Upper lobe of left lung (tissue), 6 donors: ENCODE measurements at places on chromosomes 1 and 21. TPM values are rescaled to one million over a fixed set of nuclear protein-coding genes. Genes with fewer than 3 reads are reported as not detected.

Gene FAM43B
- 0.30 TPM for total RNA-seq

DNA sequence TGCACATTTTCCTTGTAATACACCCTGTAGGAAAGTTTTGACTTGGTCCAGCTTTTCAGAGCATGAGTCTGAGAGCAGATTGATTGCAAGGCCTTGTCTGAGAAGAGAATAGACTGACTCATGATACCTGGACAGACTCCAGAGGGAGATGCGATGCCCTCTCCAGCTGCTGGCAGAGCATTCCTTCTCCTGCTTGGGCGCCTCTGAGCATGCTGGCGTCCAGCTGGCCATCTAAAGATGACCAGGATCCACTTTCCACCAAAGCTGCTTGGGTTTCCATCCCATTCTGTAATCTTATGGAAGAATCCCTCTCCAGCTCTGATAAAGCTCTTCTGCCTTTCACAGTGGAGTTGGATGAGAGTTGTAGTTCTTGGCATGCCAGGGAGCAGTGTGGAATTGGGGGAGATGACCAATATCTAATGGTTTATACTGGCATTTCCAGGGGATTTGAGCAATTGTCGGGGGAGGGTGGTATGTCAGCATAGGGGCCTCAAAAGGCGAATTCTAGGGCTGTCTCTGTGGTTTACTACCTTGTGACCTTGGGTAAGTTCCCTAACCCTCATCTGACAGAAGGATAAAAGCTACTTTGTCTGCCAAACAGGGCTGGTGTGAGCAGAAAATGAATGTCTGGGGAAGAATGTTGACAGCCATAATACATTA lies 19.5 kb downstream of the SZRD1 start:
- H3K4me3 ChIP-seq: no peak overlapping the region
- H3K36me3 ChIP-seq: peaks cover 3% of the 10 kb centered on the region
- no peaks in the 10 kb centered on the region for H3K27me3 ChIP-seq
- H3K4me1 ChIP-seq: peaks cover 64% of the 10 kb centered on the region
- H3K27ac ChIP-seq: peak overlapping the region; percentile 49

DNA sequence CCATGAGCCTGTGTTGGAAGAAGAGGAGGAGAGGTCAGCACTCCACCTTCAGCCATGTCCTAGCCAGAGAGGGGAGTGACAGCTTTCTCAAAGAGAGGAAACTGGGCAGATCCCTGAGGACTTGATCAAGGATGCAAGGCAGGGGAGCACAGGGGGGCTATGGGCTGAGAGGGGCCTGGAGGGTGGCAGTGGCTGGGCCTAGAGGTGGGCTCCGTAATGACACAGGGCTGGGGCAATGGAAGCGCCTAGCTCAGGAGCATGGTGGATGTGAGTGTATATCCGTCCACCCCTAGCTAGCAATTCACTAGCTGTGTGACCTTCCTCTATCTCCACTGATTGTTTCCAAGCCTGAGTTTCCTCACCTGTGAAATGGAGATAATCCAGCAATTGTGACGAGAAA lies 32.6 kb downstream of the NEK2 start:
- DNase-seq: no peak
- H3K36me3 ChIP-seq: no peaks in the 10 kb centered on the region
- H3K27me3 ChIP-seq: no peaks in the 10 kb centered on the region
- H3K27ac ChIP-seq: no peak overlapping the region
- H3K4me3 ChIP-seq: no peak overlapping the region

DNA sequence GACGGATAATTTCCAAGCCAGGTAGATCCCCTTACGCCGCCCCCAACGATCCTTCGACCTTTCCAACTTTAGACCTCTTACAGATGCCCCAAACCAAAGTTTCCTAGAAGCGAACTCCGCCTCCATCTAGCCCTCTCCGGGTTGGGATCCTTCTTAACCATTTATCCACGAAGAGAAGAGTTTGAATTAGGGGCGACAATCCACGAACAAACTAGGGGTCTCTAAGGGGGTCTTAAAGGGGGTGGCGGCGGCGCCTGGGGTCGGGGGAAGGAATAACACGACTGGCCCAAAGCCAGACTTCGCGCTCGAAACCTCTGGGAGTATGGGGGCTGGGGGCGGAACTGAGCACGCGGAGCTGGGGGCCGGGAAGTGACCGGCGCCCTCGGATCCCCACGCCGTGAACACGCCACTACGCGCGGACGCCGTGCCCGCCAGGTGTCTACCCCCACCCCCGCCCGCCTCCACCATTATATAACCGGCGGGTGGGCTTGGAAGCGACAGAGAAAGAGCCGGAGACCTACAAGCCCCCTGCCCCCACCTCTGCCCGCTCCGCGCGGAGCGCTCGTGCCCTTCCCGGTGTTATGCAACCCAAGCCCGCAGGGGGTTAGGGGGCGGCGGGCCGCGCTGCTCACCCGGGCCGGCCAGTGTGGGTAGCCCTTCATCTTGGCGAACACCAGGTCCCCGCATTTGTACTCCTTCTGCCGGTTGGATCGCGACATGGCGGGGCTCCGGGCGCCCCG lies 594 bp downstream of the HDGF start:
- peaks cover 45% of the 10 kb centered on the region for H3K4me1 ChIP-seq
- peak; percentile 93 for DNase-seq
- H3K27ac ChIP-seq: peak overlapping the region; percentile 96
- no peaks in the 10 kb centered on the region for H3K36me3 ChIP-seq

DNA sequence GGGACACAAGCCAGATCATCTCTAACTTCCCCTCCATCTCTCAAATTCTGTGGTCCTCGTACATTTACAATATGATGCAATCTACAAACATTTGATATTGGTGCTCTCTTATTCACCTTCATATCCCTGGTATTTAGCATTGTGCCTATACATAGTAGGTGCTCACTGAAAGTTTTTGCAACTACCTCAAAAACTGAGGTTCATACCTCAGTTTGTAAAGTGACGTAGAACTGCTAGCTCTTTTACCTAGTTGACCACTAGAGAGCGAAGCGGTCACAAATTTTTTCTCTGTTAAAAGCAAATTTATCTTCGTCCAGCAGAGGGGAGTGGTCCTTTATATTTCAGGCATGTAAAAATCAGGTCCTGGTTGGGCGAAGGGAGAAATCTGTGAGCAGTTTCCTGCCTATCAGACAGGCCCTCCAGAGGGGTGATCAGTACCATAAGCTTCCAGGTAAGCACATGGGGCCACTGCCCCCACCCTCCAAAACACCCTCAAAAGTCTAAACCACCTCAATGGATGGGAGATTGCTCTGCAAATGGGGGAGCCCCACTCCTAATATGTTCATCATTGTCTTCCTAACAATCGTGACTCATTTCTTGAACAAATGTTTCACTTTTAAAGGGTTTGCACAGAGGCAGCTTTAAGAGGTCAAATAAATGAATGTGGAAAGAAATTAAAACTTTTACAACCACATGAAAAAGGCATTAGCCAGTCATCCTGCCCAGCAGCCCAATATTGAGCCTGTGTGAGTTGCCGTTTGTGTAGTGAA lies 10.6 kb upstream of the HLCS start:
- peak; percentile 43 for DNase-seq
- no peak overlapping the region for H3K4me3 ChIP-seq
- H3K36me3 ChIP-seq: no peaks in the 10 kb centered on the region
- H3K4me1 ChIP-seq: peaks cover 13% of the 10 kb centered on the region
- H3K27me3 ChIP-seq: no peaks in the 10 kb centered on the region
